ENCODE measurements at places on chromosomes 2 and 18.

- DNase-seq: no peak
These were observed 57.6 kb downstream of the KCNG2 start for GRCh38 chr18:79855147-79855933.

- no peak for DNase-seq
These were observed 107.7 kb downstream of the KCTD1 start for GRCh38 chr18:26440644-26441043.

GRCh38 chr2:195117011-195117410 lies 540.0 kb upstream of the SLC39A10 start:
- no peak for DNase-seq

- DNase-seq: no peak
These were observed 82.8 kb upstream of the RPL31 start for GRCh38 chr2:100919316-100919715.
